Endothelial cell (in vitro differentiated cells): ENCODE measurements at places on chromosomes 1 and 21. TPM values are rescaled to one million over a fixed set of nuclear protein-coding genes. Genes with fewer than 3 reads are reported as not detected.

The TCHHL1 gene
- not detected for total RNA-seq

The ICOSLG gene
- 1.2 TPM for total RNA-seq

The TCHH gene
- 0.38 TPM for total RNA-seq

The ZFP69B gene
- total RNA-seq = 4.0 TPM

The CFAP126 gene
- not detected for total RNA-seq

The IL10RB gene
- total RNA-seq = 13.0 TPM

The RPTN gene
- not detected for total RNA-seq

DNA sequence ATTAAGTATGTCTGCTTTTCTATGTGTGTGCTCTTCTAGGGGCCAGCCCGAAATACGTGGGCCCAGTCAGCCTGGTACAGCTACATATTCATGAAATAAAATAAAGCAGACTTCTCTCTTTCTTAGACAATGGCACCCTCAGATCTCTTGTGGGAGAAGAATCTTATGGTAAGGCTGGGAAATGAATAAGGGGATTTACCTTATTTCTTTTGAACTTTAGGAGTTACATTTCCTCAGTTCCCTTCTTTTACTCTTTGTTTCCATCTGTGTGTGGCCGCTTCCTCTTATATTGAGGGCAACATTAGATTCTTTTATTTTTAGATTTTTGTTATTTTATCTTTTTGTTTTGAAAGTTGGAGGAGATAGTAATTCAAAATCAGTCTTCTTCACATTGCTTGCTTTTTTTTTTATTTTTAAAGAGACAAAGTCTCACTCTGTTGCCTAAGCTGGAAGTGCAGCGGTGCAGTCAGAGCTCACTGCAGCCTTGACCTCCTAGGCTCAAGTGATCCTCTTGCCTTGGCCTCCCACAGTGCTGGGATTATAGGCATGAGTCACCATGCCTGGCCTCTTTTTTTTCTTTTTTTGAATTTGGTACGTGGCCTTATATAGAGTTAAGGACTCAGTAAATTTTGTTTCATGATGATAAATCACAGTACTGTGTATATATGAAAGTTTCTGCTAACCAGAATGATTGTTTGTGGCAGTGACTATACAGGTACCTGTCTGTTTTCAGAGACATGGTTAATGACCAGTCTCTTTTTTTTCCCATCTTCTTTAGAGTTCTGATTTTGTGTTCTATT is 9.1 kb downstream of the LAMC1 start:
- no peak for DNase-seq

- DNase-seq = no peak
These were observed 21.8 kb downstream of the FCRL3 start for GRCh38 chr1:157678721-157679120.

- no peak for DNase-seq
These were observed 948.4 kb downstream of the MRPL39 start for GRCh38 chr21:24658926-24659325.

- DNase-seq = no peak
These were observed 27.3 kb upstream of the LRRN2 start for GRCh38 chr1:204712708-204713430.

DNA sequence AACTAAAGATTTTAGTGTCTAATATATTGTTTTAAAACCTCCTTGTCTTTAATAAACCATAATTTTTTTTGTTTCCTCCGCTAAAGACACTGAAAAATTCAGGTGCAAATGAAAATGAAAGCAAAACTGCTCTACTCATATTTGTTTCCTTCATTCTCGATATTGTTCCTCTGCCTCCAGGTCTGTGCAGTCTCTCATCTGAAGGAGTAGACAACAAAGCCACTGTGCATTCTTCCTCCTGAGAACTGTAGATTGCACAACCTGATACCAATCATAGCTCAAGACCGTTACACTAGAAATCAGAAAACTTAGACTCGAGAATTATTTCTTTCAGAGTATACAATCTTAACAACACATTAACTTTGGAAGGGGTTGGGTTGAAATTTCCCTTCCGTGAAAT is 373.1 kb upstream of the CXADR start:
- DNase-seq = no peak
